Stimulated activated CD4-positive, alpha-beta T cell treated with anti-CD3 and anti-CD28 coated beads, Interleukin-12 subunit alpha, Interleukin-12 subunit beta, amount 100 ng/mL, for 48 hours (primary cell): ENCODE measurements at places on chromosomes 3 and 15.

DNA sequence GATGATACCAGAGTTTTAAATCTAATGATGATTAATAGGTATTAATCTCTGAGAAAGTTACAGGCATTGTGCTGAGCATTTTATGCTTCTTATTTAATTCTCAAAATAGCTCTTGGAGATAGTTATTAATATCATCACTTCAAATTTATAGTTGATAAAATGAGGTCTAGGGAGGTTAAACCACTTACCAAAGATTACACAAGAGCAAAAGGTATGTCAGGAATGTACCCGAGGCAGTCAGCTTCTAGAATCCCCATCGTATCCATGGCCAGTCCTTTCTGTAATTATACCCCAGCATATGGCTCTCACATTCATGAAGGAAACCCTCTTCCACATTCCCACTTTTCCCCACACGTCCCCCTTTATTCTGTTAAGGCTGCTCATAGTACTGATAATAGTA, 421.3 kb downstream of the PYDC2 start:
- no peak for DNase-seq

DNA sequence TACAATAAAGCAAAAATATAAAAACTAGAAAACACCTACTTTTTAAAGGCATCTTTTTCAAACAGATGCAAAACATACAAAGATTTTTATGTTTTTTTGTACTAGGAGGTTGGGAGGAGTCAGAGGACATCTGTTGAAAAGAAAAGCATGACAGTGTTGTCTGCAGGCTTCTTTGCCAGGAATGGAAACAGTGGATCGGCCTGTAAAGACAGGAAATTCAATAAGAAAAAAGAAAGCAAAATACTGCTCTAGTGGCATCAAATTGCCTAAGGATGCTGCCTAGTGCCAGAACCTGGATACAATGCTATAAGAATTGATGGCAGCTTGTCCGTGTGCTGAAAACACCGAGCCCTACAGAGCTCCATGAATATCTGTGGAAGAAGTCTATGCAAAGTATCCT, 69.9 kb downstream of the TBC1D5 start:
- DNase-seq, result no peak

GRCh38 chr3:159733194-159733860, 255.3 kb upstream of the IL12A start:
- no peak for DNase-seq

- DNase-seq, result no peak
Measured at GRCh38 chr3:196268284-196269163, 19.0 kb downstream of the PCYT1A start.

DNA sequence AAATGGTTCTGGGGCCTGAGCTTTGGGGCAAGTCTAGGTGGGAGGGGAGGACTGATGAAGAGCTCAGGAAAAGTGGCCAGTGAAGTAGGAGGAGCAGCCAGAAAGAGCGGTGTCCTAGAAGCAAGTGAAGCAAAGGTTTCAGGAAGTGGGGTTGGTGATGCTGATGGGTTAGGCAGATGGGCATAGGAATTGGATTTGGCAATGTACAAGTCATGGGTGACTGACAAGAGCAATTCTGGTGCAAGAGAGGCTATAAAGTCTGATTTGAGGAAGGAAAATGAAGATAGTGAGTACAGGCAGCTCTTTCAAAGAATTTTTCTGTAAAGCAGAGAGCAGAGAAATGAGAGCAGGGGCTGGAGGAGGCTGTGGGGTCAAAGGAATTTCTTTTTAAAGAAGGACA, 19.7 kb downstream of the ALPK3 start:
- no peak for DNase-seq

DNA sequence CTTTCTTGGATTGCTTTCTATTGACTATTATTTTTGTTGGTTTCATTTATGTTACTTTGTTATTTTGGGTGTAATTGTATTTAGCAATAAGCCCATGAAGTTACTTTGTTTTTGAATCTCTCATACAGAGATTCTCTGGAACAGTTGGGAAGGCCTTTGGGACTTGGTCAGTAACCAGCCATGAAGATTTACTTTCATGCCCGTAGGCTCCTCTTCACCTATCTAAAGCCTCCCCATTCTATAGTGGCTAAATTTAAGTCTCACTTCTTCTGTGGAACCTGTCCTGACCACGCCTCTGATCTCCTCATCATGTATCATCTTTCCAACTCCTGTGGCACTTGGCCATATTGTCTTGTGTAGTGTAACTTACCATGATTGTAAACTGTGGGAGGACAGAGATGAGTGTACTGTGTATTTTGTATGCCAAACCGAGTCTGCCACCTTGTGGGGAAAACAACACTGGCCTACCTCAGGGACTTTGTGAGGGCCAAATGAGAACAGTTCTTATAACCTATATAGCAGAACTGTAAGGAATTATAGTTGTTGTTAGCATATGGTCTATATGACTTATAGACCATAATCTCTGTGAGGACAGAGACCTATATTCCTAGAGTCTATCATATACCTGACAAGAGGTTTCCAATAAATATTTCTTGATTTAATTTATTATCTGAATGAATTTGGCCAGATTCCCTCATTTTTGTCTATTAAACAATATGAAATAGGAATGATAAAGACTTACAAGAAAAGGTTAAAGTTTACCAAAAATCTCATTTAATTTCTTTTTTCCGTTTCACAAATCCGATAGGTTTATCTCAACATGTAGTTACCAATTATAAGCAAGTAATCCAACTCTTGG, 75.0 kb downstream of the STARD9 start:
- DNase-seq, result peak; percentile 44

- no peak for DNase-seq
Measured at GRCh38 chr15:72361176-72361575, 14.6 kb downstream of the HEXA start.

DNA sequence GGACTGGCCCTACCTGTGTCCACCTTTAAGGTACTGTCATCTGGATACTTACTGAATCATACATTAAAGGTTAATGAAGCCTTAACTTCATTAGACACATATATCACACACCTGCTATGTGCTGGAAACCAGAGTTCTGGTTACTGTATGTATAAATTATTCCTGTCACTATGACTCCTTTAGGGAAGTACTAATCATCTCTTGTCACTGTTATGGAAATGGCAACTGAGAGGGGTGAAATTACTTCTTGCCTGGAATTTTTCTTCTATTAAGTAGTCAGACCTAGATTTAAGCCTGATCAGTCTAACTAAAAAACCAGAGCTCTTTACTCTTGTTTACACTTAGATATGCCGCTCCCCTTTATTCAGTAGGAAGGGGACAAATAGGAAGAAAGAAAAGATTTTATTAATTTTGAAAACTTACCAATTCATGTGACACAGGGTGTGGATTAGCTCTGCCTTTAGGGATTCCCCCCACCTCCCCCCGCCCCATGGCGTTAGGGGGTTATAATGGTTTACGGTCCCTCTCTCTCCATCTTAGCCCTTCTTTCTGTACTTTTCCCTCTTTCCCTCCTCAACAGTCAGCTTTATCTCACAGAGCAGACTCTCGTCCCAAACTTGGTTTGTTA, 152.5 kb downstream of the KLHL25 start:
- no peak for DNase-seq

DNA sequence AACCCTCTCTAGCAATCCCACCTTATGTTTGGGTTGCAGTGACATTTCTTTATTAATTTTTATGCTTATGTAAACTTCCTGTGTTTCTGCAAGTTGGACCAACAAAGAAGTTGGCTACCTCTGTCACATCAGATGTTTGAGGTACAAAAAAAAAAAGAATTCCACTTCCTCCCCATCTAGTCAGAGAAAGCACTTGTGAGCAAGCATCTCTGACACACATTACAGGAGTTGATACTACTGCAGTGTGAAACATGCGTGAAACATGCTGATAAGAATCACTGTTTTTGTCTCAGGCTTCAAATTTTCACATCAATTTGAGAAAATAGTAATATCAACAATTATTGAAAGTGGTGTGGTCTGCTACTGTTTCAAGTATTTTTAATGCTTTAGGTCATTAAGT, 1.3 kb downstream of the SCAANT1 start:
- no peak for DNase-seq
